CD8-positive, alpha-beta memory T cell (primary cell): ENCODE measurements at places on chromosomes 11 and 22.

DNA sequence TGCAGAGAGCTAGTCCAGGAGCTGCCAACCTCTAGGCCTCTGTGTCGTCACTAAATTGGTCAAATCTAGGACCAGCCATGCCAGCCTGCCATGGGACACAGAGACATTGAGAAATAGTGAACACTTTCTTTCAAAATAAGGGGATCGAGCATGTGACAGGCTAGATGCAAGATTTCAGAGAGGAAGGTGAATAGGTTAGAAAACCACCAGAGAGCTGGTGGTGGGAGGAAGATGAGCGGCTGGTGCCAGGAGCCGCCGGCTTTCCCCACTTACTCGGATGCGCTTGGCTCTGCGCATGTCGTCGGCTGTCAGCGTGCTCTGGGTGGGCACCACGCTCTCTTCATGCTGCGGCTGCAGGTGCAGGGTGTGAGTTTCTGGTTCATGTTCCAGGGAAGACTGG lies 35.4 kb upstream of the NFRKB start:
- DNase-seq = no peak

DNA sequence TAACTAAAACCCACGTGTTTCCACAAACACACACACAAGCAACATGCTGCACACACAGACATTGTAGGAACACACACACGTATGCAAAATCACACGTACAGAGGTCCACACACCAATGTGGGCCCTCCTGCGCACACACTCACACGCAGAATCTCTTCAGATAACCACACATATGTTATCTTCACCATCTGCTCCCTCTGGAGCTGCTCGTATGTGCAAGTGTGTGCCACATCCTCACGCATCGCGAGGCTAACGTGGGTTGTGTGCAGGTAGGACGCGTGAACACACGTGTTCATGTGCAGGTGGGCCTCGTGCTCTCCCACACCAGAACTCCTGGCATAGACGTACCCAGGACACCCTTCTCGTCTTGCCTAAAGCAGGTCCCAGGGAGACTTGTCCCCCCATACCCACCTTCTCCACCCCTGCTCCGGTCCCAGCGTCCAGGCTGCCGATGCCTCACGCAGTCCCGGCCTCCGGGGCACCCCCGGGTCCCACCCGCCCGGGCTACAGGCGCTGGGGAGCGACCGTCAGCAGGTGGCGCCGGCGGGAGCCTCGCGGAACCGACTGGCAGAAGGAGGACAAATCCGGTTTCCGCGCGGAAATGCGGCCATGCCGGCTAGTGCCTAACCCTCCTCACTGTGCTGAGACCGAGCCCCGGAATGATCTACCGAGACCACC lies 10.3 kb upstream of the IGSF9B start:
- peak; percentile 78 for DNase-seq

GRCh38 chr22:22925146-22925804 lies 37.7 kb downstream of the IGLL5 start:
- no peak for DNase-seq

GRCh38 chr11:107707807-107708206 lies 4.0 kb downstream of the SLN start:
- no peak for DNase-seq

DNA sequence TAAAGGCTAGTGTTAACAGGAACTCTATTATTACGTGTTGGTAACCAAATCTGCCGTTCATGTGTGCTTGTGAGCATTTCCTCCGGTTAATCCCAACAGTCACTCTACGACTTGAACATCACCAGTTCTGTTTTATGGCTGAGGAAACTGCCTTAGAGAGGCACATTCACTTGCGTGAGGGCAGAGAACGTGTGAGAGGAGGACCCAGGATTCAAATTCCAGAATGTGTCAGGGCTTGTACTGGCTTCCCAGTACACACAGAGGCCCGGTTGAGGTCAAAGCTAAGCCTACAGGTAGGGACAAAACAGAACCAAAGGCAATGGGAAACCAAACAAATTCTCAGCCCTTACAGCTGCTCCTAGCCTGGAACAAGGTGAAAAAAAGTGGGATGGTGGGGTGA lies 66.9 kb upstream of the TENM4 start:
- no peak for DNase-seq

DNA sequence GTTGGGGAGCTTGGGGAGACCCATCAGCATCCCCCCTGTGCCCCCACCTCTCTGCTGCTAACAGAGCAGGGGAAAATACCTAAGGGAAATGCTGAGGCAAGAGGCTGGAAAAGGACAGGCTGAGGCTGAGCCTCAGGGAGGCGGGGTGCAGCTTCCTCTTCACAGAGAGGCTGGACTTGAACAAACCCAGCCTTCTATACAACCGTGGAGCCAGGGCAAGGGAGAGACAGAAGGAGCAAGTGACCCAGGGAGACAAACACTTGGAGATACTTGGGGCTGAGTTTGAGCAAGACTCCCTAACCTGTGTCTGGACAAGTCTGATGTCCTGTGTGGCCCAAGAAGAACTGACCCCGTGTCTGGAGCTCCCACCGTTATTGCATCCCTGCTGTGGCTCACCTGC lies at the start of gene SLCO2B1:
SLCO2B1 (plus strand) TSS at position 229 of the 400 bp plus-strand sequence. CDS start 275 bp downstream, outside the sequence.
- DNase-seq = no peak

- no peak for DNase-seq
Observed at GRCh38 chr11:25992294-25992693, 339.6 kb upstream of the ANO3 start.

DNA sequence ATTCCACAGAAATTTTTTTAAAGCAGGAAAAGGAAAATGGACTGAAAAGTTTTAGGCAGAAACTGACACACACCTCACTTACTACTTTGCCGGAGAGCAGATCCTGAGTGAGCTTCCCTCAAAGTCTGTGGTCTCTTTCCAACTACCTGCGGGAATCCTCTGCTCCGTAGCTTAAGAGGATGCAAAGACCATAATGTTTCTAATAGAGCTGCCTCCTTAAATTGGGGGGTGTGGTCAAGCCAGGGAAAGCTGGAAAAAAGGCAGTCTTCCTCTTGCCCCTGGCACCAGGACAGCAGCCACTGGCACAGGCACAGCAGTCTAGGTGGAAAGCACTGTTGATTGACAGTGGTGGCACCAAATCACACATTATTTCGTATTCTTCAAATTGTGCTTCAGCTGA lies at the start of gene ETS1:
ETS1 (minus strand) TSS at position 144 of the 400 bp plus-strand sequence. CDS start 14,428 bp downstream, outside the sequence.
- no peak for DNase-seq

- no peak for DNase-seq
Observed at GRCh38 chr11:44345781-44346180, 35.8 kb upstream of the ALX4 start.

GRCh38 chr11:118749429-118749828 lies 41.5 kb downstream of the DDX6 start:
- DNase-seq = no peak

GRCh38 chr11:60377401-60378136 lies 763 bp upstream of the MS4A7 start:
- no peak for DNase-seq

DNA sequence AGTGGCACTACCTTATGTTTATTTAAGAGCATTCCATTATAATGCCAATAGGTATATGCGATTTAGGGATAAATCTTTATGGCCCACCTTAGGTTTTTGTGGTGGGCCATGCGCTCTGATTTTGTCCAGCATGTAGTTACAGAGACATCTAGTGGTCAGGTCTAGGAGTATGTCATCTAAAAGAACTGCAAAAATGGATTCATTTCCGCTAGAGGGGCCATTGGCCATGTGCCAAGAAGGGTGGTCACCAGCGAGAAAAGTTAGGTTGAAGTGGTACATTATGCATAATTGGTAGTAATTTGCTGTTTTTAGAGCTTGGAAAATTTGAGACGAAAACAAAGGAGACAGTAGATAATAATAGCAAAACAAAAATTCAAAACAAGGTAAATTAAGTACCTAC lies 27.7 kb downstream of the LRRC4C start:
- no peak for DNase-seq

- no peak for DNase-seq
Observed at GRCh38 chr22:24359452-24360120, 67.8 kb upstream of the ADORA2A start.

DNA sequence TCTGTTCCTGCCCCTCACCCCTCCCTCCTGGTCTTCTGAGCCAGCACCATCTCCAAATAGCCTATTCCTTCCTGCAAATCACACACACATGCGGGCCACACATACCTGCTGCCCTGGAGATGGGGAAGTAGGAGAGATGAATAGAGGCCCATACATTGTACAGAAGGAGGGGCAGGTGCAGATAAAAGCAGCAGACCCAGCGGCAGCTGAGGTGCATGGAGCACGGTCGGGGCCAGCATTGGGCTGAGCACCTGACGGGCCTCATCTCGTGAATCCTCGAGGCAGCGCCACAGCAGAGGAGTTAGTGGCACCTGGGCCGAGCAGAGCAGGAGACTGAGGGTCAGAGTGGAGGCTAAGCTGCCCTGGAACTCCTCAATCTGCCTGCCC lies 941.8 kb downstream of the BRD1 start:
- no peak for DNase-seq

DNA sequence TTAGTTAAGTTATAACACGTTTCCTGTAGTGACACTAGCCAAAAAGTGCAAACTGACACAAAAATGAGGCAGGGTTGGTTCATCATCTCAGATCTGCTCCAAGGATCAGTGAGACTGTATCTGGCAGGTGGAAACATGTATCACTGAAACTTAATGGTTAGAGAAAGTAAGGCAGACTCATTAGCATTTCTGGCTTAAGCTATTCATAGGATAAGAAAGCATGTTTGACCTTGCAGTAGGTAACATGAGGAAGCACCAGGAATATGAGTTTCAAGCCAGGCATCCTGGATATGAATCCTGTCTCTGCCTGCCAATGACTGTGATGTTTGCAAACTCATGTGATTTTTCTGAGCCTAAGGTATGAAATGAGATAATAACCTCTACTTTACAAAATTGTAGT lies 732.1 kb downstream of the NELL1 start:
- no peak for DNase-seq

DNA sequence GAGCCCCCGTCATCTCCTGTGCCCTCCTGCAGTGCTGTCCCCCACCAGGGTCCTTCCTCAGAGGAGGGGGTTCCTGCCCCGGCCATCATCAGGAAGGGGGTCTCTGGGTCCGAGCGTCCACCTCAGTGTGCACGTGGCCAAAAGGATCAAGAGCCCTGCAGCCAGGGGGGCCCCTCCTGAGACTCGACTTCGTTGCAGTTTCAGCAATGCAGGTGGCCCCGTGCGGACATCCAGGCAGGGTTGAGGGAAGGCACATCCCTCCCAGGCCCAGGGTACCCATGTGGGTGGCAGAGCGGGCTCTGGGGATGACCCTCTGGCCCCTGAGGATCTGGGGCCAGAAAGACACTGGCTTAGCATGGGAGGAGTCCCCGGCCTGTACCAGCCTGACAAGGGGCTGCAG lies 41.3 kb downstream of the LRP5 start:
- no peak for DNase-seq

- DNase-seq = no peak
Observed at GRCh38 chr22:35984183-35985175, 44.1 kb downstream of the RBFOX2 start.

DNA sequence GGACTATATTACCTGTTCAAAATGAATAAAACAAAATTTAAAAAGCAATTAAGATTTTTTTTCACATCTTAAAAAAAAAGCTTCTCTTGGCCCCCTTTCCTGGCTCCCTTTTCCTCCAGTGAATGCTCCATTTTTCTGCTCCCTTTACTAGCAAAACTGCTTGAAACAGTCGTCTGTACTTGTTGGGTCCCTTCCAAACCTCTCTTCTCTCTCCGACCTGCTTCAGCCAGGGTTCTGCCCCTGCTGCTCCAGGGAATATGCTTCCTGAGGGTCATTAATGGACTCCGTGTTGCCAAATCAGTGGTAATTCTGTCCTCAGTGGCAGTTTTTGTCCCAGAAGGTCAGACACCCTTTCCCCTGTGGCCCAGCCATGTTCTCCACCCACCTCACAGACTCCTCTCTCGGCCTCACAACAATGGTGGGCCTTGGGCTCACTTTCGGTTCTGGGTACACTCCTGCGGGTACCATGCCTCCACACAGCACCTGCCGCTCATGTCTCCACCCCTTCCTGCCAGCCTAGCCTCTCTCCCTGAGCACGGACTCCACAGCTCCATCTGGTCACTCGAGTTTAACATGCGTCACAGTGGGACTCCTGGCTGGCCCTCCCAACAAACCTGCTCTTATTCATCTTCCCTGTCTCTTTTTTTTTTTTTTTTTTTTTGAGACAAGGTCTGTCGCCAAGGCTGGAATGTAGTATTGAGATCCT lies 7.8 kb upstream of the POLR3H start:
- DNase-seq = no peak

GRCh38 chr11:118961189-118961588 lies 5.1 kb downstream of the UPK2 start:
- no peak for DNase-seq

- DNase-seq = no peak
Observed at GRCh38 chr22:25200967-25201366, 1.3 kb downstream of the CRYBB3 start.

GRCh38 chr11:40160418-40160817 lies 1299.0 kb downstream of the LRRC4C start:
- DNase-seq = no peak

DNA sequence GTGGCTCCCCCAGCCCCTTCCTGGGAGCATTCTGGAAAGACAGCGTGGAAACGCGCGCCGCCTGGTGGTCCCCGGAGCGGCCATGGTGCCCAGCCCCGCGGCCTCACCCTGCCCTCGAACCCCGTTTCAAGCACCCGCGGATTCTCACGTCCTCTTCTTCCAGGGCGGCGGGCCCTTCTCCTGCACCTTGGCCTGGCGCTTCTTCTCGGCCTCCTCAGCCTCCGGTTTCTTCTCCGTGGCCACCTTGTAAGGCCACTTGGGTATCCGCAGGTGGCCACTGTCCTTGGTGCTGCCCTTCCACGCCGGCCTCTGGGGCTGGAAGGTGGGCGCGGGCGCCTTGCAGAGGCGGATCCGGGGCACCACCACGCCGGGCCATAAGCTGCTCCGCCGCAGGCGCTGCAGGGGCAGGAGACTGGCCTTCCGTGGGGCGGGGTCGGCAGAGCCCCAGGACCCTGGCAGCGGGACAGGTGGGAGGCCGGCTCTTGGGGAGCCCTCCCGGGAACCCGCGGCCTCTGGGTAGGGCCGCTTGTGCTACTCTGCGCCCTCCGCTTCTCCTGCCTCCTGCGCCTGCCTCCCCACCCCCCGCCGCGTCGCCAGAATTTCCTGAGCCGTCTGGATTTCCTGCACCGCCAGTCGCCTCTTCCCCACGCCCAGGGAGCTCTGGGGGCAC lies 83.4 kb downstream of the TRIM51G start:
- DNase-seq = no peak

- no peak for DNase-seq
Observed at GRCh38 chr11:5223686-5224085, 3.2 kb downstream of the HBB start.

DNA sequence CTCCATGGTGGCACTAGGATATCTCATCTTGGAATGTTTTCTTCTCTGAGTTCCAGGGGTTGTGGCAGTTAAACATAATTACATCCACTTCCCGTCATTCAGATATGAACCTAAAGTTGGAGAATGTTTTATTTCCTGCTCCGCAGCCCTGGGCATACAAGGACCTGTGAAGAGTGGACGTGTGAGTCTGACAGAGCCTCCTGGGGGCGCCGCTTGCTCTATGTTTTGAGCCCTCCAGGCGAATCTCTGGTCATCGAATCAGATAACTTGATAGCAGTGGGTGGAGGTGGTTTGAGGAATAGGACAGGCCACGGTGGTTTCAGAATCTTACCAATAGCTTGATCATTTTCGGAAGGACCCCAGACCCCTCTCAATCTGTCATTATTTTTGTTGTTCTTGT lies 174.2 kb downstream of the NTM start:
- no peak for DNase-seq
